ENCODE measurements at places on chromosomes 1 and 21.

- no peak for DNase-seq
These were observed 16.2 kb downstream of the ATP1A4 start for GRCh38 chr1:160167580-160167979.

DNA sequence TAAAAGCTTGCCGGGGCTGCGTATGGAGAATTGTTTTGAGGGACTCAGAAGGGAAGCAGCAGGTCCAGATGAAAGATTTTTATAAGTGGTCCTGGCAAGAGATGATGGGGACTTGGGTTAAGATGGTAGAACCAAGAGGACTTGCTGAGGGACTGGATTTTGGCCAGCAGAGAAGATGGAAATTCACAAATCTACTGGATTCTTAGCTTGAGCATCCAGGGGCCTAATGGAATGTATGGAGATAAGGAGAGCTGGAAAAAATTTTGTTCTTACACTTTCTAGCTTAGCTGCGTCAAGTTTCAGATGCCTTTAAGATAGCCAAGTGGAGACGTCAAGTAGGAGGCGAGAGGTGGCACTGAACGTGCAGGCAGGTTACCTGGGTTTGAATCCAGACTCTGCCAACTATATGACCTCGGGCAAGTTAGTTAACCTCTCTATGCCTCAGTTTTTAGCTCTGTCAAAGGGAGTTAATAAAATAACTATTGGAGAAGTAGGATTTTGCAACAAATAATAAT lies 3.4 kb upstream of the RBP7 start:
- no peak for DNase-seq

DNA sequence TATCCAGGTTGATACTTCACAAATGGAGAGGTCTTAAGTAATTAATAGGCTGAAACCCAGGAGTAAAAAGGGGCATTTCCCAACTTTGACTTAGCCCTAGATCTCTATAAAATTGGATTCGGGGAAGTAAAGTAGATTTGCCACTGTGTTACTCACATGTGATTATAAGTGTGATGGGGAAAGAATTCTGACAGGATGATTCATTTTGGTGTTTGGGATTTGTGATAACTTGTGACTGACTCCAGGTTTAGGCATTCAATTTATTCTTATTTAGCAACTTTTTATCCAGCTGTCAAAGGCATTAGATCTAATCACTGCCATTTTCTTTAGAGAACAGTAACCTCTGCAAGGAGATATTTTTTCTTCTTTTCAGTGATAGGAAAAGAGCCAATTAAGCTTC lies 175.5 kb downstream of the ASTN1 start:
- no peak for DNase-seq

GRCh38 chr1:168581817-168582572 lies 5.6 kb downstream of the XCL1 start:
- DNase-seq = no peak
